ENCODE measurements at places on chromosomes 11 and 22. TPM values are rescaled to one million over a fixed set of nuclear protein-coding genes. Genes with fewer than 3 reads are reported as not detected.

CAPN5 gene
- 15.2 TPM for total RNA-seq

BTG4 gene
- 0.12 TPM for total RNA-seq

OR6A2 gene
- not detected for total RNA-seq

CYTH4 gene
- total RNA-seq, result 0.26 TPM

PDGFD gene
- 14.4 TPM for total RNA-seq

DNA sequence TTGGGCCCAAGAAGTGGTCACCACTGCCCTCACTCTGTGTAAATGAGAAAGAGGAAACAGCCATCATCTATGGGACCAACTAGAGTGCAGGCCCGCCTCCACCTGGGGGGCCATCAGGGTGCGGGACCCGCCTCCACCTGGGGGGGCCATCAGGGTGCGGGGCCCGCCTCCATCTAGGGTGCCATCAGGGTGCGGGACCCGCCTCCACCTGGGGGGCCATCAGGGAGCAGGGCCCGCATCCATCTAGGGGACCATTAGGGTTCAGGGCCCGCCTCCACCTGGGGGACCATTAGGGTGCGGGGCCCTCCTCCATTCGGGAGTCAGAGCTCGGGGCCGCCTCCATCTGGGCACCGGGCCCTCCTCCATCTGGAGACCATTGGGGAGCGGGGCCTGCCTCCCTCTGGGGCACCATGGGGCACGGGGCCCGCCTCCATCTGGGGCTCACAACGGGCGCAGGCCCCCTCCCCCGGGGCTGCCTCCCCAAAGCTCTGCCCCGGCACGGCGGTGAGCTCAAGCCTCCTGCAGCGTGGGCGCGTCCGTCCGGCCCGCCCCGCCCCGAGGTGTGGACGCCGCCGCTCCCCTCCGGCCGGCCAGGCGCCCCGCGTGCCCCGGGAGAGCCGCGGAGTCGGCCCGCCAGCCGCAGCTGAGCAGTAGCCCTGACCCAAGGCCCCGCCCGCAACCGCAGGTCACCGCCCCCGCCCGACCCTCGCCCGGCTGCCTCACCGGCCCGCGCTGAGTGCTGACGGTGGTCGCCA, 512 bp downstream of the TOLLIP start:
- no peak for DNase-seq

DNA sequence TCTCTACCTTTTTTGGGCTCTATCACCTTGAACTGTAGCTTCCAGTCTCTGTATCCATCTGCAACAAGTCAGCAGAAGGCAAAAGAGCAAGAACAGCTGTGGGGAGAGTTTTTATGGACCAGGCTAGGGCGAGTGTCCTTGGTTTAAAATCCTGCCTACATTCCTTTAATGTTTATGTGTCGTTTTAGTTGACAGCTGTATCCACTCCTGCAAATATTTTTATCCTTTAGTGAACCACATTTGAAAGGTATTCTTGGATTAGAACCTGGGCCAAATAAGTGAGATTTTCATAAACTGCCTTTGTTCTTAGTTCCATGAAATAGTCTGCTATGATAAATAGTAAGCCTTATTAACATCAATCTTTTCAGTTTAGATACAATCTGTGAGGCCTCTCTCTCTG, 712.2 kb downstream of the ETS1 start:
- DNase-seq, result no peak

DNA sequence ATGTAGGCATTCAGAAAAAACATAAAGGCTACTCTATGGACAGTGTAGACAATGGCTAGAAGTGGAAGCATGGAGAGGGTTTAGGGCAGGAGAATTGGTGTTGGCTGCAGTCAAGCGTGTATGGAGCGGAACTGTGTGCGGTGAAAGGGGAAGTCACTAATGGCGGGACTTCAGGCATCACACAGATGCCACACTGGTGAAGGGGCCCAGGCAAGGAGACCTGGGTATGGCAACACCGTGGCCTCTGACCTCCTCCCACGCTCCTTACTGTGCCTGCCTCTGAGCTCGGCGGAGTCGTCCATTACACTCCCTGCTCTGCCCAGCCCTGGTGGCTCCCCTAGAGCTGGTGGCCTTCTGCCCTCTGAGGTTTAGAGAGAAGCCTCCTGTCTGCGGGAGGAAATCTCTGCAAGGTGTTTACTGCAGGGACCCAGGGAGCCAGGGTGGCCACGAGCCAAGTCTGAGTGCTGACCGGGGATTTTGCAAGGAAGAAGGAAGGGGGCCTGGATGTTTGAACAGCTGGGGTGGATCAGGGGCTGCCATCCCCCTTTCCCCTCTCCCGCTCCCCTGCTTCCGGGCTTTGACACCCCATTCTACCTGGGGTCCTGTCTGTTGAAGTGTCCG, 75.1 kb upstream of the TSPAN18 start:
- DNase-seq, result no peak

GRCh38 chr11:117230286-117230961, 1.4 kb downstream of the PCSK7 start:
- no peak for DNase-seq

DNA sequence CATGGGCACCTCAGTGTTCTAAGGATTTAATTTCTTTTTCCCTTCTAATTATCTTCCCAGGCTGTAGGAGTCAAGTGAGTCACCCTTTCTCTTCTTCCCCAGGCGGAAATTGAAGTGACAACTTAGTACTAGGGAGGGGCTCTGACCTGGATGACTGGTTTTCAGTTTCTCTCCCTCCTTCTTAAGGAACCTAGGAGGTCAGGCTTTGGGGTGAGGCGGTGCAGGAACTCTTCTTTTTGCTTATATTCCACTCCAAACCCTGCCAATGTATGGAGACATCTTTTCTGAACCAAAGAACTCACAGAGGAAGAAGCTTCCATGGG, 12.6 kb downstream of the ZDHHC5 start:
- peak; percentile 64 for DNase-seq

- DNase-seq, result peak; percentile 0
These were observed 879.7 kb downstream of the JRKL start for GRCh38 chr11:97269527-97269926.

- peak; percentile 13 for DNase-seq
These were observed 858.7 kb upstream of the CHORDC1 start for GRCh38 chr11:91081440-91082043.

- DNase-seq, result no peak
These were observed 73.3 kb downstream of the PRSS23 start for GRCh38 chr11:86873573-86874083.

DNA sequence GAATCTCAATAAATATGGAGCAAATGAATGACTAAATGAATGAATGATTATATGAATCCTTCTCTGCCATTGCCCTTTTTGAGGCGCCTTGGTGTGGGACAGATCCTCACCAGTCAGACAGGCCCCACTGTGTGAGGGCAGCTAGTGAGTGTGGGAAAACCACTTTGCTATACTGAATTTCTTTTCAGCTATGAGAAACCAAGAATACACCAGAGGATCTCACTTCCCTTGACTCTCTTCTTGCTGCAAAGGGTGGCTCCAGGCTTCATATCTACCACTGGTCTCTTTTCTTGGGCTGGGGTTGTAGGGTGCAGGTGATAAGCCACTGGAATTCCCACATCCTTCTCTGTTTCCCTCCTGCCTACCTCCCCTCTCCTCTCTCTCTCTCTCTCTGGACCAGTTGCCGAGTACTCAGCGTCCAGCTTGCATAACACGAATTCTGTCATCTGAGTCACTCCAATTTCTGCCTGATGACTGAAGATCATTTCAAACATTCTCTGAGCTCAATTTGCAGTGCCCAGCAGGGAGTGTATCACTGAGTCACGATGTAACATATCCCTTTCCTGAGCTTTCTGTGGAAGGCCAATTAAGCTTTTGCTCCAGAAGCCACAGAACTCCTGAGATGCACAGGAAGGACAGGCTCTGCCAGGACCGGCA, 304.3 kb upstream of the NCAM1 start:
- DNase-seq, result peak; percentile 64

DNA sequence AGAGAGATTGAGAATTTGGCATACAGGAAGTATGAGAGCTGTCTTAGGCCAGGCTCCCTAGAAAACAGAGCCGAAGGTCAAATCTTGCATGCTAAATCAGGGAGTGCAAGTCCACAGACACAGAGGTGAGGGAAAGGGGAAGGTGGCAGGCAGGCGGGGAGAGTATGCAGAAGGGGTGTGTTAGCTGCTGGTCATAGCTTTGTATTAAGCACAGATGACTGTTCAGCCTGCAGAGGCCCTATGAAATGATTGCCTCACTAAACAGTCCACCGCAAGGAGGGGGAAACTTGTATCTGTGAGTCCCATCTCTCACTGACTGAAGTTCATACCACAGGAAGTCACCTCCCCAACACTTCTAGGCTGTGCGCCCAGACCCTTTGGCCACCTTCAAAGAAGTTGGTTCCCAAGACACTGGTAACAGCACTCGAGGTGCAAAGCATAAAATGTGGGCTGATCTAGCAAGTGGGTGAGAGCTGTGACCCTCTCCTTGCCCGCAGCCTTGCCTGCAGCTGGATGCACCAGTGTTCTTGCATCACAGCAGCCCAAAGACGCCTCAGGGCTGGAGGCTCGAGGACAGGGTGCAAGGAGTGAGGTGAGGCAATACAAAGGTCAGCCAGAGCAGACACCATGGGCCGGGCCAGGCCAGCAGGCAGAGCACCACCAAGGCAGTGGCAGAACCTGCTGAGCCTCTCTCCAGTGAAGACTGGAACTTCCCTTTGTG, 115.3 kb upstream of the TBCEL start:
- DNase-seq, result no peak

DNA sequence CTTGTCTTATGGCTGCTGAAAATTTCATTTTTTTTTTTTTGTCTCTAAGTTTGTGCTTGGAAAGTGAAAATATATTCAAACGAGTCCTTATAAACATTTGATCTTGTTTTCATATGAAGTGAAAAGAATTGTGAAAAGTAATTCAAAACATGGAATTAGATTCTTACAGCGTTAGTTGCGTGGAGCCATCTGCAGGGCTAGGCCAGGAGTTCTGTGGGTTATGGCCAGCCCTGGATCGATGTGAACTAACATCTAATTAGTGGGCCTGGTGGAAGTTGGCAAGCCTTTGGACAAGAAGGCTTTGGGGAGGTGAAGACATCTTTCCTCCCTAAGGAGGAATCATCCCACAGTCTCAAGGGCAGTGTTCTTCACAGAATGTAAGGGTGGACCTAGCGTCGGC, 37.2 kb downstream of the PARVA start:
- DNase-seq, result no peak

DNA sequence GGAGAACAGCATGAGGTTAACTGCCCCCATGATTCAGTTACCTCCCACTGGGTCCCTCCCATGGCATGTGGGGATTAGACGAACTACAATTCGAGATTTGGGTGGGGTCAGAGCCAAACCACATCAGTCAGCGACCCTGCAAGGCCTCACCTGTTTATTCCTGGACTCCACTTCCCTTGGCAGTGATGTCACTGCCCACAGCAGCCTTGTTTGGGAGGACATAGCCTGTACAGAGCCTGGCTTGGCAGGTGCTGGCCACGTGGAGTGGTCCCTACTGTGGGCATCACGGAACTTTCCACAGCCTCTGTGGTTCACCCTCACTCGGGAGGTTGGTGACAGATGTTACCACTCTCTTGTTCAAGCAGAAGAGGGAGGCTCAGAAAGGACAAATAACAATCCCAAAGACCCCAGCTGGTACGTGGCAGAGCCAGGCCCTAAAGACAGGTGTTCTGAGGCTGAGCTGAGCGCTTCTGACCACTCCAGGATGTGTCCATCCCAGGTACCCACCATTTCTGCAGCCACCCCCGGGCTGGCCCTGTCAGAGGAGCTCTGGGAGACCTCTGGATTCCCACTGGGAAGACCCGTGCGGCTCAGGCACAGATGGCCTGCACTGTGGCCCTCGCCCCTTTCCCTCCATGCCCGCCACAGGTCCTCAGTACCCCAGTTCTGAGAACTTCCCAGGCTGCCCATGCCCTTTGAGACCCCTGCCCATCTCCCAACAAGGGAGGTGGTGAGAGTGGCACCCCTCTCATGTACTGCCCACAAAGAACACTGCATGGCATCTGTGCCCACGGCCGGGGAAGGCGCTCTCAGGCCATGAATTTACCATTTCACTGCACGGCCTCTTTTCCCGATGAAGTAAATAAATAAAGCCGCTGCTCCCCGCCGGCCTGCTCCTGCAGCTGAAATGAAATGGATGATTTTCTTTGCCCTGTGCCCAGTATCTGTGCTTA, 605.8 kb downstream of the TBC1D22A start:
- DNase-seq, result no peak

DNA sequence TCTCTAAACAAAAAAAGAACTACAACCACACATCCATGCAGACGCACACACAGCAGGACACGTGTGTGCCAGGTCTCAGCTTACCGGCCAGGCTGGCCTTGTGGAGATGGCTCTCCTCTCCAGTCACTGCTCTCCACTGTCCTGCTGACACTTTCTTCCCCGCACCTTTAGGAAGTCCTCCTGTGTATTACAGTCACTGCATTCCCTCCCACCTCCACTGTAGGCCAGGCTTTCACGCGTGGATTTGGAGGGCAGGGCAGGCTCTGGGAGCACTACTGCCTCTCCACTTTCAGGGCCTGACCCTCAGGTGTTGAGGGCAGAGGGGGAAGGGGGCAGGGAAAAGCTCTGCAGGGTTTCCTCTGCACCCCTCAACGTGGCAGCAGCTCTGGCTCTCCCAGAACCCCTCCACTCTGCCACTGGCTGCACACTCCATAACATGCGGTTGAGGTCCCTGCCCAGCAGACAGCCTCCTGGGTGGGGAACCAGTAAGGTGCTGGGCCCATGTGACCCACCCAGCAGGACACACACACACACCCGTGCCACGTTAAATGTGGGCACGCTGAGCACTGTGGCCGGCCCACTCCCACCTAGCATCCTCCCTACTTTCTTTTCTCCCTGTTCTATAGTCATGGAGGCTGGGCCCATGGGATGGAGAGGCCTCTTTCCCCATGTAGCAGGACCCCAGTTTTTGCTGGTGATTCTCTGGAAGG, 107.0 kb upstream of the PITPNB start:
- DNase-seq, result no peak

DNA sequence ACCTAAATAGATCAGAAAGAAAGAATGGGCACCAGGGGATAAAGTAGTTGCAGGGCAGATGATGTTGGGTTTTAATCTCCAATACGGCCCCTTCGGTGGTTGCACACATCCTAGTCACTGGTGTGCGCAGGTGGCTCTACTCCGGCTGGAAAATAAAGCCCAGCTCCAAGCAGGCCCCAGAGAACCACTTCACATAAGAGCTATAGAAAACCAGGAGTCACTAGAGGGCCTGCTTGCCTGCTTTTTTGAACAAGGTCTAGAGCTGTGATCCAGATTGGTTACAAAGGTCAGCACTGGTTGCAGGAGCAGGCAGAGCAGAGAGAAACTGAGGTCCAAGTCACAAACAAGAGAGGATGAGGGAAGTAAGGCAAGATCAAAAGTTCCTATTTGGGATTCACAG, 41.5 kb upstream of the MS4A8 start:
- no peak for DNase-seq

Data from A172 (cell line).